CD4-positive, CD25-positive, alpha-beta regulatory T cell (primary cell): ENCODE measurements at places on chromosomes 16 and 17. TPM values are rescaled to one million over a fixed set of nuclear protein-coding genes. Genes with fewer than 3 reads are reported as not detected.

Gene ZNF287
- 12.7 TPM for polyA plus RNA-seq

Gene GAS7
- polyA plus RNA-seq, result not detected

Gene FBF1
- polyA plus RNA-seq, result 1.8 TPM

Gene SOST
- polyA plus RNA-seq, result not detected

Gene WFDC1
- polyA plus RNA-seq, result not detected

Gene DDX19B
- 59.5 TPM for polyA plus RNA-seq

Gene RAP1GAP2
- 5.8 TPM for polyA plus RNA-seq

Gene ERN2
- polyA plus RNA-seq, result not detected

Gene RTN4RL1
- polyA plus RNA-seq, result 0.28 TPM

Gene KRTAP2-2
- polyA plus RNA-seq, result not detected

Gene CCL4L2
- polyA plus RNA-seq, result not detected

Gene ATXN7L3
- polyA plus RNA-seq, result 14.1 TPM

Gene SLC5A2
- 0.76 TPM for polyA plus RNA-seq

Gene CACNG4
- polyA plus RNA-seq, result not detected

Gene CRYBA1
- not detected for polyA plus RNA-seq

Gene CDK5R1
- polyA plus RNA-seq, result 3.5 TPM

Gene HOXB7
- polyA plus RNA-seq, result 1.8 TPM

Gene RBL2
- polyA plus RNA-seq, result 200 TPM

Gene LRRC37A
- polyA plus RNA-seq, result 0.95 TPM

Gene TP53TG3F
- polyA plus RNA-seq, result not detected

Gene SLC6A2
- not detected for polyA plus RNA-seq

Gene ESRP2
- 0.52 TPM for polyA plus RNA-seq

Gene NEUROD2
- not detected for polyA plus RNA-seq

Gene KCNJ18
- polyA plus RNA-seq, result not detected

Gene PPP1R27
- polyA plus RNA-seq, result not detected

Gene OR4D1
- 0.89 TPM for polyA plus RNA-seq

Gene KRTAP4-4
- polyA plus RNA-seq, result not detected

Gene RNF43
- polyA plus RNA-seq, result 0.90 TPM

Gene IL34
- polyA plus RNA-seq, result not detected

Gene IGSF6
- polyA plus RNA-seq, result 0.20 TPM

Gene SLC46A1
- polyA plus RNA-seq, result not detected
